Hematopoietic multipotent progenitor cell (in vitro differentiated cells): ENCODE measurements at places on chromosomes 12 and 14. TPM values are rescaled to one million over a fixed set of nuclear protein-coding genes. Genes with fewer than 3 reads are reported as not detected.

GRCh38 chr14:92352158-92352985, 29.4 kb downstream of the SLC24A4 start:
- DNase-seq, result peak; percentile 43

DNA sequence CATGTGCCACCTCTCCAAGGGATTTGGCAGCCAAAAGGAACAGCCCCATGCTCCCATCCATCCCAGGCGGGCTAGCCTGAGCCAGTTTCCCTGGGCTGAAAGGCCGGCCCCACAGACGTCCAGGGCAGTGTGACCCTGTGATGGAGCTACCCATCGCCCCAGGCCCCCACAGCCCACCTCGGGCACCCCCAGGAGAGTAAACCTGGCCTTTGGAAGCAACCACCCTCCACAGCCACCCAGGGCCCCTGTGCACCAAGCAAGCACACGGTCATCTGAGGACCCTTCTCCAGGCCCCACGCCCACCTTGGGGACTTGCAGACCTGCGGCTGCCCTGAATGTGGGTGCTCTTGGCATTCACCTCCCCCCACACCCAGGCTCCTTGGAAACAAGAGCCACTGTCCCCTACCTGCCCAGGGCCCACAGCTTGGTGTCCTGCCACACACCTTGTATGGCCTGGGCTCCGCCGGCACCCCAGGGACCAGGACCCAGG, 8.4 kb downstream of the AHNAK2 start:
- no peak for DNase-seq

- no peak for DNase-seq
Observed at GRCh38 chr14:101223561-101224162, 320.1 kb upstream of the RTL1 start.

- no peak for DNase-seq
Observed at GRCh38 chr12:127194176-127194575, 1072.8 kb upstream of the TMEM132C start.

Gene MYF6
- not detected for total RNA-seq

Gene VCPKMT
- 5.9 TPM for total RNA-seq

GRCh38 chr12:69440886-69441285, 29.3 kb upstream of the FRS2 start:
- DNase-seq, result no peak

DNA sequence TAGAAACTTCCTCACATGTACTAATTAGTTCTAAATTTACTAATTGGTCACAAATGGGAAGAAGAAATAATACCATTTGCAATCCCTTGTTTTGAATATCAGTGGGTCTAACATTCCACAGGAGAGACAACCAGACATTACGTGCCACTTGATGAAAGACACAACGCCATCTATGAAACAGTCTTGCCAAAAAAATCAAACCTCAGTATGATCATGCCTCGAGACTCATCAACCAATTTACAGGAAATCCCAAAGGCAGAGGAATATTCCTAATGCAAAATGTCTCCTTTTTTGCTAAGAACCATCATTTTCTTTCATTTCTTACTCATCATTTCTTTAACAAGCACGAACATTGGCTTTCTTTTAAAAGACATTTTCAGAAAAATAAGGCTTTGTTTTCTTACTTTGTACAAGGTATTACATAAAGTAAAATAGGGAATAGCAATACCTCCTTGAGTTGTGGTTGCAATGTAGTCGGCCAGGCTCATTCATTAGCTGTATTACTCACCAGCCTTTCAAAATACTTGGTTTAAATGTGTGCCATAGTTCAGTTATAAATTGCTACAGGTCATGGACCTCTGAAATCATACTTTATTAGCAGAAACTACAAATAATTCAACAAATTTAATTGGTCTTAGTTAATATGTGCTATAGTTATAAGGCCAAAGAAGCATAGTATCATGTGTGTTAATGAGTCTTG, 436.2 kb upstream of the FLRT2 start:
- DNase-seq, result no peak

Gene ALG10
- 24.8 TPM for total RNA-seq

DNA sequence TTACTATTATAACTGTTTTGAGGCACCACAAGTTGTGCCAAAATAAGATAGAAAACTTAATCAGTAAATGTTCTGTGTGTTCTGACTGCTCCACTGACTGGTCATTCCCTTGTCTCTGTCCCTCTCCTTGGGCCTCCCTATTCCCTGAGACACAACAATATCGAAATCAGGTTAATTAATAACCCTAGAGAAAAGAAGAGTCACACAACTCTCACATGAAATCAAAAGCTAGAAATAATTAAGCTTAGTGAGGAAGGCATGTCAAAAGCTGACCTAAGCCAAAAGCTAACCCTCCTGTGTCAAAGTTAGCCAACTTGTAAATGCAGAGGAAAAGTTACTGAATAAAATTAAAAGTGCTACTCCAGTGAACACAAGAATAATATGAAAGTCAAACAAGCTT, 53.8 kb upstream of the CCDC196 start:
- DNase-seq, result no peak

DNA sequence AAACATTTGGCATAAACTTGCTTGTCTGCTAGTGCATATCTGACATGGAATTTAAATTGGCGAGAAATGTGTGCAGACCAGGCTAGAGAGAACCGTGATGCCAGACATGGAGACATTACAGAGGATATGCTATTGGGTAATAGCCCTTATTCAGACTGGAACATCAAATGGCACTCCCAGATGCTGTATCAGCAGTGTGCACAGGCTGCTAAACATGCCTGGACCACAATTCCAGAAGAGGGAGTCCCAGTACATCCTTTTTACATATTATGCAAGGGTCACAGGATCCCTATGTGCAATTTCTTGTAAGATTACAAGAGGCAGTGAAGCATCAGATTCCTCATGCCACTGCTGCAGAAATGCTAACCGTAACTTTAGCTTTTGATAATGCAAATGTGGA, 354.5 kb upstream of the FOXG1 start:
- no peak for DNase-seq

- DNase-seq, result no peak
Observed at GRCh38 chr12:9961106-9961505, 10.1 kb upstream of the CLEC12A start.
